ENCODE measurements at places on chromosomes 12 and 14.

DNA sequence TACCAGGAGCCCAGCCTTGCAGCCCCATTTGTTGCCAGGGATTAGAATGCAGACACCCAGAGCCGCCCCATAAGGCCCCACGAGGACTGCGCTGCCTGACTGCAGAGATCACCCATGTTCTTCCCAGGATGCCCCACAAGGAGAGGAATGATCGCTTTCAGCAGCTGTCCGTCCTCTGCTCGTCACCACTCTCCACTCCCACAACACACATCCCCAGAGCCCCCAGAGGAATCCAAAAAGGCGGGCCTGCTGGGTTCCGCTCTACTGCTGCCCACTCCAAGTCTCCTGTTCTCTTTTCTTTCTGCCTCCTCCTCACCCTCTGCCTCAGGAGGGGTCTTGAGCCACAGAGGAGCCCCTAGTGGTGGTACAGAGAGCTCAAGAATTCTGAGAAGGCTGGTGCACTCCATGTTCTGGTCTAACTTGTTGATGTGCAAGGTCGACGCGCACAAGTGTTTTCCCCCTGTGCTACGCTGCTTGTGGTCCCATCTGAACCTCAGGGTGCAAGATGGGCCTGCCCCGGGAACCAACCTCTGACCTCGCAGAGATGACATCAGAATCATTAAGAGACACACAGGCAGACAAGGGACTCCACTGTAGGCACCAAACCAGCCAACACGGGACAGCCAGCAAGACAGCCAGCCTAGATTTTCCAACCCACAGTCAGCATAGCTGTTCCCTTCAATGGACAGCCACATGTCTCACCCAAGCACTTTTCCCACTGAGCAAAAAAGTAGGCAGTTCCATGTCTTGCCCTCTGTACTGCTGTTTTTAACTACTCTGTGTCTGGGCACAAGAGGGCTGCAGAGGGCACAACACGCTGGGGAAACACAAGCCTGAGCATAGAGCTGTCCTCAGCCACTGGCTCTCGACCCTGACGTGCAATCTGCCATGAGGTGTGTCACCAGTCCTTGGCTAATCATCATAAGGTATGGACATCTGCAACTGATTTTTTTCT is 29.9 kb downstream of the PXN start:
- DNase-seq, result peak; percentile 72

- DNase-seq, result no peak
These were observed 17.5 kb upstream of the CCDC63 start for GRCh38 chr12:110829308-110829707.

DNA sequence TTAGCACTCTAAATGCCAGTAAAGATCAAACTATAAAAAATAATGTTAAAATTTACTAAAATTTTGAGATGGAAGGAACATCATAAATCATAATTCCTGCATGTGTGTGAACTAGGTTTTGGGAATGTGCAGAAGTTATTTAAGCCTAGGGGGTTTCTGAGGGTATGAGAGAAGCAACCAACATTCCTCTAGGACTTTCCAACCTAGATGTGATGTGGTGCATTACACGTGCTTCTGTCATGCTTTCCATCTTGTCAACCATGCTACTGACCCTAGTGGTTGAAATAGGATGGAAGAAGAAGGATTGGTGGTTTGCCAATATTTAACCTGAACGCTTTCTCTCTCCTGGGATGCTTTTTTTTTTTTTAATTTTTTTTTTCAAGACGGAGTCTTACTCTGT is 209.3 kb downstream of the AEBP2 start:
- DNase-seq, result no peak

- DNase-seq, result no peak
These were observed 68.0 kb upstream of the HMGA2 start for GRCh38 chr12:65756267-65756666.

DNA sequence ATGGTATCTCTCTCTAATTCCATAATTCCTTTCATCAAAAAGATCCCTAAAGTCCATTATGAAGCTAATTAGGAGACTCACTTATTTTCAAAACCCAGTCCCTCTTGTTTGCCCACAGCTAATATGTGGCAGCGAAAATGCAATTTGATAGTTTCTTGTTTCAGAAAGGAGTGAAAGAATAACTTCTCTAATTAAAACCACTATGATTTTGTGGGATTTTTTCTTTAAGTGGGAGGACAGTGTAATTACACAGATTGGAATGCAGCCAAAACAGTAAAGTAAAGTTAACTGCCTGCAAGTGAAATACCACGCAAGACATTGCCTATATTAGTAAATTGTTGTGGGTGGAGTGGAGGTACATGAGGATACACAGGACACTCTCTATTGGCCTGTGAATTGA is 50.0 kb downstream of the PTPRO start:
- no peak for DNase-seq
